Osteoblast (primary cell): ENCODE measurements at places on chromosomes 3 and 15. TPM values are rescaled to one million over a fixed set of nuclear protein-coding genes. Genes with fewer than 3 reads are reported as not detected.

- DNase-seq = peak; percentile 70
Observed at GRCh38 chr3:126542340-126543241, 16.1 kb downstream of the C3orf22 start.

- DNase-seq = peak; percentile 85
Observed at GRCh38 chr3:64163755-64164148, 61.5 kb downstream of the PRICKLE2 start.

- DNase-seq = no peak
Observed at GRCh38 chr3:108146139-108146538, 55.3 kb upstream of the CD47 start.

DNA sequence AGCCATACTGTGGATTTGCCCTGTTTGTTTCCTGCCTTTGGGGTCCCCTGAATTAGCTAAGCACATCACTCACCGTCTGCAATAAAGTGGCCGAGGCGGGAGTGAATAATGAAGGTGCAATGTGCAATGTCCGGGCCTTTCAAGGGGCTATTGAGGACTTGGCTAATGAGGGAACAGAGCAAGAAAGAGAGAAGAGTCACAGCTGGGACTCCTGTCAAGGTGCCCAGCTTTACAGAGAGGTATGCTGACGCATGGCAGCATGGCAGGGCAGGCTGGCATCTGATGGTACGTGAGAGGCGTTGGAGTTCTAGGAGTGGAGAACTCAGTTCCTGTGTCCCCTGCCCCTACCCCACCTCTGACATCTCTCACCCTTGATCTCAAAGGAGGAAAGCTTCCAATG is 13.8 kb upstream of the ATP2B2 start:
- no peak for DNase-seq

GRCh38 chr15:83249030-83249343 is 35.5 kb downstream of the BNC1 start:
- no peak for DNase-seq

GRCh38 chr3:166688665-166689064 is 691.4 kb downstream of the ZBBX start:
- DNase-seq = no peak

DNA sequence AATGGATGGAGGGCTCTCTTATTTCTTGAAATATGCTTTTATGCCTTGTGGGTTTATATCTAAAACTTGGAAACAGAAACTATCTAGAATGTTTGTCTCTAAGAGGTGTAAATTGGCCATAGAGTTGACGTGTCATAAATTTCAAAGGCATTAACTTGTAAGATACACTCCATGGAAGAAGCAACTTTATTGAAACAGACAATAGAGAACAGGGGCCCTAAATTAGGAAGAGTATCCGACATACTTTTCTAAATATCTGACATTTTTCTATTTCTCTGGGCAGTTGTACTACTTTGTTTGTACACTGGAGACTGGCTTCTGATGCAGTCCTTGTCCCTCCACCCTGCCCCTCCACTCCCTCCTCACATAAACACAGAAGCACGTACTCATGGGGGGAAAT is 50.0 kb downstream of the MEIS2 start:
- DNase-seq = no peak

- DNase-seq = peak; percentile 86
Observed at GRCh38 chr3:112653881-112654300, 12.9 kb upstream of the CCDC80 start.

DNA sequence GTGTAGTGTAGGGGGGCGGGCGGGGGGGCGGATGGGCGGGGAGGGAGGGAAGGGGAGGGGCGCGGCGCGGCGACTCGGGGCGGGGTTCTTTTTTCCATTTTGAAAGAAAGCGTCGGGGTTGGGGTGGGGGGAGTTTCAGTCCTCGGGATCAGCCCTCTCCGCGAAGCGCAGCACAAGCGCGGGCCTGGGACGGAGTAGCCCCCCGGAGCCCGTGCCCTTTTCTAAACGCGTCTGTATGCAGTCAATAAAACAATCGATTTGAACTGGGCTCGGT is 6.1 kb downstream of the ISLR2 start:
- peak; percentile 86 for DNase-seq

- DNase-seq = peak; percentile 86
Observed at GRCh38 chr3:153052096-153052460, 109.9 kb upstream of the RAP2B start.

DNA sequence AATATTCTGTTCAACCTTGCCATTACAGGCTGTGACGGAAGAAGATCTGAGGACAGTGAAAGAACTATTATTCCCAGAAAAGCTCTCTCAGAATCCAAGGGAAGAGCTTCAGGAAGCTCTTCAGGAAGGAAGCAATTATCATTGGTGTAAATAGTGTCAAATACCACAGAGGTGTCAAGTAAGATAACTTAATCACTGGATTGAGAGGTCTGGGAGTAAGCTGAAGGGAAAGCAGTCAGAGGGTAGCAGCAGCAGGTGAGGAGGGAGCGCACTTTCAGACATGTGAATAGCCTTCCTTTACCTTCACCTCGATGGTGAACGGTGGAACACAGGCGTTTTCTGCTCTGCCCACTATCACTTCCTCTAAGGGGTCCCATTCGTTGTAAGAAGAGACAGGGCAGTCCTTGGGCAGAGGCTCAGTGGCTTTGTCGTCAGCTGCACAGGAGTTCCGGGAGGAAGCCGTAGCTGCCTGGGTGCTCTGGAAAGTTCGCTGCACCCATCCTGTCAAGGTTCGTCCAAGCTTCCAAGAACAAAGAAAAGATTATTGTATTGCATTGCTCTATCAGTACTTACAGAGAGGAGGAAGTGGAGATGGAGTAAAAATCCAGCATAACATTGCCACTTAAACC is 1.9 kb downstream of the GATM start:
- DNase-seq = no peak

GRCh38 chr3:20658491-20658890 is 472.5 kb upstream of the SGO1 start:
- no peak for DNase-seq

DNA sequence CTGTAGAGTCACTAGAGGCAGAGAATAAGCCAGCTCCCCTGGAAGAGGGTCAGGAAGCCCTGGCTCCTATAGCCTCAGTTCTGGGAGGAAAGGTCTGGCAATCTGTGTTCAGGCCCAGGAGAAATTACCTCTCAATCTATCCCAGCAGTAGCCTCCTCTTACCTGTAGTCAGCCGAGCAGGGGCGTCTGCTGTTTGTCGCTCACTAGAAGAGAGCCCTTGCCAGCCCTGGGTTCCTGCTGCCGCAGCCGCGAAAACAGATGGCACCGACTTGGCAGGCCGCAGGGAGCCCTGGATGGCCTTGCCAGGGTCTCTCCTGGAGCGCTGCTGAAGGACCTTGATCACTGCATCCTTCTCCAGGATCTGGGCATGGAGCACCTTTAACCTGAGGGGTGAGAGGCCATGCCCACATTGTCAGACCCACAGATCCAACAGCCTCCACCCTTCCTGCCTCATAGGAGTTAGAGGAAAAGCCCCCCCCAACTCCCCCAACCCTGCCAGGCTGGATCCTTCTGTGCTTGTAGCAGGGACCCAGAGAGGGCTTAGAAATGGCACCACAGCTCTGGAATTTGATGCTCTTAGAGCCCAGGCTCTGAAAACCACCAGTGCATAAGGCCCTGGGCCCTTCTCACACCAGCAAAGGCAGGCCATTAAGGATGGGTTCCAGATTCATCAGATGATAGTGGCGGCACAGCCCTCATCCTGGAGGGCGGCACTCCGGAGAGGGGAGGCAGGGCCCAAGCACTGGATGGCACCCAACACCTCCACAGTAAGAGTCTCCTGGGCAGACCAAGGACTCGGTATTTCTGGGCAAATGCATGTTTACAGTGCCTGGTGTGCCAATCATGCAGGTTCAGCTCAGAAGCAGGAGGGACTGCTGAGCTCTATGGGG is 14.9 kb downstream of the AMOTL2 start:
- peak; percentile 81 for DNase-seq

The DNASE1L3 gene
- not detected in 2 replicates for total RNA-seq

The DTWD1 gene
- 37.6 and 39.2 TPM in 2 replicates for total RNA-seq
